ENCODE measurements at places on chromosomes 2 and 18.
A peak's percentile ranks its signal among the peaks of the same experiment; 100 is the strongest.

DNA sequence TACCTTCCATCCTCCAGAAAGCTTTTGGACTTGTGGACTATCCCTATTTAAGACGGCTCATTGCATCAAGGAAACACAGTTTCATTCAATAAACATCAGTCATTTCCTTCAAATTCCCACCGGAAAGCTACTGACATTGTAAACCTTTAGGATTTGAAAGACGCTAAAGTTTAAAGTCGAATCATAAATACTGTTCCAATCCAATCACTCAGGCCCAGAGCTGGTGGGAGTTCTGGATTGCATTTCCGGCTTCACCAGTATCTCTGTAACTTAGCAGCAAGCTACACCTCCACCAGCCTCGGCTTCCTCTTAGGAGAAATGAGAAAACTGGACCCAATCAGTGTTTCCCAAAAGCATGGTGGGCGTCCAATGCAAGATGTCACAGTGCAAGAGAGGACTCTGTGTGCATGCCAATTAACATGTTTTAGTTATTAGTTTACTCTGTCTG, 1.6 kb downstream of the WDFY1 start:
- DNase-seq: no peak

DNA sequence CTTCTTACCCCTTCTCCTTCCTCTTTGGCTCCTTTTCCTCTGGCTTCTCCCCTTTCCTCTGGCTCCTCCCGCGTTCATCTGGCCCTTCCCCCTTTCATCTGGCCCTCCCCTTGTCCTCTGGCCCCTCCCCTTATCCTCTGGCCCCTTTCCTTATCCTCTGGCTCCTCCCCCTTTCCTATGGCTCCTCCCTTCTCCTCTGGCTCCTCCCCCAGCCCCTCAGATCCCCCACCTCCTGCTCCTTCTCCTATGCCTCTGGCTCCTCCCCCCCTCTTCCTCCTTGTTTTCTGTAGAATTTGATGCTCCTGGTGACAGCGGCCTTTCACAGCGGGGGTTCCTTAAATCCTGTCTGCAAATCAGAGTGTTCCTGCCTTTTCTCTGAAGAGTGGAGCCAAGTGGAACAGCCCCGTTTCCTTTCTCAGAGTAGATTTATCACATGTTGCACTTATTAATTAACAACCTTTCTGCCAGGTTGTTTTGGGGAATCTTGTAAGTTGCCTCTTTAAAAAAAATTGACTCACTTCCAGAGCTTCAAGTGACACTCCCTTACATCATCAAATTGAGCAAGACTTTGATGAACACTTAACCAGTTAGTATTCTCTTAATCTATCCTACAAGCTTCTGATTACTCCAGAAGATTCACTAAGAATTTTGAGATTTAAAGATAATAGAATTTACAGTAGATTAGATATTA, 27.9 kb downstream of the FABP1 start:
- no peak for DNase-seq

DNA sequence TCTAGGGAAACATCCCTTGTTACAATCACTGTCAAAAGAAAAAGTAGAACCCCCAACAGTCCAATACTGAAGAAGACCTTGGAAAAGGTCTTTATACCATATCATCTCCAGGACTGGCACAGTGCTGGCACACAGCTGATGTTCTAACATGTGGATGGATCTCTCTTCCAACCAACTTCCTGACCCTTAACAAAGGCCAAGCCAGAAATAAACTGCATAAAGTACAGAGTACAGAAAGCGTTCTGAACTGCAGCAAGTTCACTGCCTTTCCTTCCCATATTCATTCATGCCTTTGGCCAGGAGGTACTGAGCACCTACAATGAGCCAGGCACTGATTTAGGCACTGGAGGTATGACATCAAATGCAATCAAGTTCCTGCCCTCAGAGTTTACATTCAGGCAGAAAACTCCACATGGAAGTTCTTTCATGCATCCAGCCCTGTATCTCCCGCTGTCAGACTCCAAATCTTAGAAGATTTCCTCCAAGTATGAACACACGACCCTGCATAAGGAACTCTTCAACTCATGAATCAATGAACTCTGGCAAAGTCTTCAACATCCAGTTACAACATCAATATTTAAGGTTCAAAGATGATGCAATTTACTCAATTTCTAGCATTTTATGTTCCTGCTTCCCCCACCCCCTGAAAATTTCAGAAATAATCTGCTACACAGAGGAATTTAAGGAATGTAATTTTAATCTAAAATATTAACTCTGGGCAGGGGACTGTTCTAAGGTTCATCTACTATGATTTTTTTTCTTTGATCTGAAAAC, 33.8 kb downstream of the ACVR1 start:
- no peak for DNase-seq

- no peak for DNase-seq
These were observed 64.0 kb downstream of the PMS1 start for GRCh38 chr2:189848276-189848675.

GRCh38 chr2:112121682-112122254, 16.4 kb upstream of the FBLN7 start:
- peak; percentile 26 for DNase-seq

DNA sequence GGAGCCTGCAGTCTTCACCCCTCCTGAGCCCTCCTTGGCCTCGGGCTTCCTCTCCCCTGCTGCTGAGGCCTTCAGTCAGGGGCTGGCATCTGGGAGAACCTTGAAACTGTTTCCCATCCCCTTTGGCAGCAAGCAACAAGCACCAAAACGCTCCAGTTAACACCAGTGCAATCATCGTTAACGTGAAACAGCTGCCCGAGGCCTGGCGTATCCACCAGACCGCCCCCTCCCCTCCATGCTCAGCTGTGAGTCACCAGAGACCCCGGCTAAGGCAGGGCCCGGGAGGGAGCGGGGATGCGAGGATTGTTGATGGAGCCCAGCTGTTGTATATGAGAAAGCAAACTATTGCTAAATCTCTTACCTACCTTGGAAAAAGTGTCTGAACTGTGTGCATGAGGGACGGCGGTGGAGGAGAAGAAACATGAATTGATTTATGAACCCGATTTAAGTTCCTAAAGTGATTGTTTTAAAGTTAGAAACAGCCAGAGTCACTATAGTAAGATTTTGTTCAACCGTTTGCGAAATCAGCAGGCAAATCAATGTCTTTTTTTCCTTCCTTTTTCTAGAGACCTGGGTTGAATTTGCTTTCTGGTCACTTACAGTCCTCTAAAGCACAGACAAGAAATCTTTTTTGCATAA, 5.2 kb downstream of the ZFP36L2 start:
- DNase-seq: no peak

GRCh38 chr18:1916869-1917523, 654.3 kb downstream of the METTL4 start:
- no peak for DNase-seq

DNA sequence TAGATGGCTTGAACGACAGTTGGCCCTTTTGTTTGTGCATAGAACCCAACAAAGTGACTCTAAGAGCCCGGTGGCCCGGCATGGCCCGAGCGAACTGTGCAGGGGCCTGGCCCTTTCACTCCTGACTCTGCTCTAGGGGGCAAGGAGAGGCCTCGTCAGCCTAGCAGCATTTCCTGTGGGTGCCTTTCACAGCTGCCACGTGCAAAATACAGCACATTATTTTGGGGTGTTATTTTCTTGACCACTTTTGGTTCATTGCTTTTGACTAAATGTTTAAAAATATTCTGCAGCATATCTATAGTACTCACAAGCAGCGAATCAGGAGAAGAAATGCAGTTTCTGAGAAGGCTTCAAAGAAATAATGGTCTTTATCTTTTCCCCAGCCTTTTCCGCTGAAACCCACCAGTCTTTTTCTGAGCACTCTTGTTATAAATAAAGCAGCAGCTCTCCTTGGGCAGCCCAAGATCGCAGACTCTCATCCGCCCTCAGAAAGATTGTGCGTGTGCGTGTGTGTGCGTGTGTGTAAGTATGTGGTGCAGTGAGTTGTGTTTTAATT, 31.3 kb downstream of the DGKD start:
- DNase-seq: no peak

- no peak for DNase-seq
These were observed 1920.7 kb upstream of the CELF4 start for GRCh38 chr18:39486268-39486667.

GRCh38 chr18:50629148-50629631, 69.3 kb downstream of the MAPK4 start:
- peak; percentile 95 for DNase-seq

- no peak for DNase-seq
These were observed 128.3 kb upstream of the ETAA1 start for GRCh38 chr2:67268797-67269196.

- DNase-seq: no peak
These were observed 93.0 kb downstream of the ZBTB7C start for GRCh38 chr18:48316177-48316576.

- DNase-seq: no peak
These were observed 567.2 kb downstream of the SATB2 start for GRCh38 chr2:198890490-198890889.

- no peak for DNase-seq
These were observed 1.4 kb upstream of the YES1 start for GRCh38 chr18:813172-814071.

DNA sequence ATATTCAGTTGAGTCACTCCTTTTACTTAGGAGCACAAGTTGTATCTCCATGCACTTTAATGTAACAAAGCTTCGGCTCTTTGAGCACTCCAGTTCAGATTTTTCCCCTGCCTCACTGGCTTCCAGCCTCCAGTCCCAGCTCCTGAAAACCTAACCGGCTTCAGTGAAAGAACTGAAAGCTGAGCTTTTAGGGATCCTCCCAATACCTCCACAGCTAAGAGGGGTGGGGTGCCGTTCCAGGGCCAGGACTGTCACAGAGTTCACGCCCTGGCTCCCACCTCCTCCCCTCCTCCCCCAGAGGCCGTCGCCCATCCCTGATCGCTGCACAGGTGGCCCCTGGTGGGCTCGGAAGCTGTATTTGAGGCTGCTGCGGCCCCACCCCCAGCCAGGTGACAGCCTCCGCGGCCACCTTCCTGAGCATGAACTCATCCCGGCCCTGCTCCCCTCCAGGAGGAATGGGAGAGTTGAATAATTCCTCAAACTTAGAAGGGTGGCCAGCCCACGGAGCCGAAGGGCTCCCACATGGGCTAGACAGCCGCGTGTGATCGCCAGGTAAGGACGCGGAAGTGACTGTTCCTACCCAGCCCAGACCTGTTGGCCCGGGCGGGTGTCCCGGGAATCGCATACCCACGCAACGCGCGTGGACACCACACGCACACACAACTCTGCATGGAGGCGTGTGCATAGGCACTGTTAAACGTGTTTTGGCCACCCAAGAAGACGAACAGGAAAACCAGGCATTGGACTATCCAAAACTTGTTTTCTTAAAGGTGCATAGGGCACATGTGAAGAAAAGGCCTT, 1.8 kb downstream of the MYO5B start:
- DNase-seq: no peak

GRCh38 chr2:230924470-230925341, at the start of gene GPR55:
Gene GPR55, minus strand, starts transcription at chr2:230925242. Its CDS starts 14,280 bp downstream, at chr2:230910962.
- DNase-seq: no peak

- DNase-seq: no peak
These were observed 79.5 kb upstream of the ODC1 start for GRCh38 chr2:10527585-10527984.

DNA sequence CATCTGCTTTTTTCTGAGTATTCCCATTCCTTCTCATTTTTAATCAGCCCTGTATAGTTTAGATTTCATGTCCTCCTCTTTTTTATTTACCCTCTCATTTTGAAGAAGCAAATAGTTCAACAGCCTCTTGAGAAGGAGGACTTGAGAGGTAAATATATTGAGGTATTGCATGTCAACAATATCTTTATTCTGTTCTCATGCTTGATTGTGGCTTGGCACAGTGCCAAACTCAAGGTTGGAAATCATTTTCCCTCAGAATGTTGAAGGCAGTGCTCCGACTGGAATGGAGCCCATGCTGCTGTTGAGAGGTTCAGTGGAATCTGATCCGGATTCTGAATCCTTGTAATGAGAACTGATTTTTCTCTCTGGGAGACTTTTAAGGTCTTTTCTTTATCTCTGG, 31.0 kb upstream of the GALNT3 start:
- DNase-seq: peak; percentile 37

- no peak for DNase-seq
These were observed 51.4 kb upstream of the SPAG16 start for GRCh38 chr2:213232649-213233437.

GRCh38 chr18:22052405-22053105, 116.8 kb upstream of the GATA6 start:
- no peak for DNase-seq

- no peak for DNase-seq
These were observed 30.0 kb downstream of the NGEF start for GRCh38 chr2:232982926-232983668.

DNA sequence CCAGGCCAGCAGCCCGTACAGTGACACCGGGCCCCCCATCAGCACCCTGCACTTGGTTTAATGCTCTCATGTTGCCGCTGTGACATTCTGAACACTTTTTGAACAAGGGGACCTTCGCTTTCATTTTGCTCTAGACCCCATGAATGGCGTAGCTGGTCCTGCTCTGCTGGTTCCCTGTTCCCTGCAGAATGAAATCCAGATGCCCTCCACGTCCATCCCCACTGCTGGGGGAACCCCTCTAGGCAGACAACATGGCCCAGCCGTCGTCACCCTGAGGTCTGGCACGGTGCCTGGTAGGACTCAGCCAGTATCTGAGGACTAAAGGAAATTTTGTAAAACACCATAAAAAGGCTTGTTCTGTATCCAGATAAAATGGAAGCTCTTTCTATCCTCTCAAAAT, 128.6 kb downstream of the KCTD1 start:
- DNase-seq: no peak

GRCh38 chr2:15745350-15745749, 153.7 kb downstream of the DDX1 start:
- no peak for DNase-seq

DNA sequence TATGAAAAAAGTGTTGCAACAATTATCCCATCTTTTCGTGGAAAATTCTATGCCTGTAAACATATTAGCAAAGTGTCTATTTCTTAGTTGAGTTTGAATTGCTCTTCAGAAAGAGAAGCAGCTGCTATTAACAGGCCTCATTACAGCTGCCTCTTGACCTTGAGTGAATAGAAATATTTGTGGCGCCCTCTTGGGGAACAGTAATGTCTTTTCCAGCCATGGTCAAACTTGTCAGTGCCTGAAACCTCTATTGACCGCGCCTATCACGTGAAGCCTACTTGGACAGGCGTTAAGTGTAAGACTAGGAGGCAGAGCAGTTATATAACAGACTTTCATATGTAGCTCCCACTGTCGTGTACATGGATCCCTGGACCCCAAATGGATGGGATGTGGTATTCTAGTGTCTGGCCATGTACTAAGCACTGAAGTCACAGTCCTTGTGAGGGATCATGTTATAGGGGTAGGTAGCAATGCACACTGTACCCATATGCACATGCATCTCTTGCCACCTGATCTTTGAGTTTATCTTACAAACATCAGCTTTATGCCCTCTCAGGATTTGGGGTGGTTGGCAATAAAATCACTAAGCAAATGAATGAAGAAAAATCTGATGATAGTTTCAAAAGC, 245.0 kb downstream of the PTGR3 start:
- peak; percentile 32 for DNase-seq

DNA sequence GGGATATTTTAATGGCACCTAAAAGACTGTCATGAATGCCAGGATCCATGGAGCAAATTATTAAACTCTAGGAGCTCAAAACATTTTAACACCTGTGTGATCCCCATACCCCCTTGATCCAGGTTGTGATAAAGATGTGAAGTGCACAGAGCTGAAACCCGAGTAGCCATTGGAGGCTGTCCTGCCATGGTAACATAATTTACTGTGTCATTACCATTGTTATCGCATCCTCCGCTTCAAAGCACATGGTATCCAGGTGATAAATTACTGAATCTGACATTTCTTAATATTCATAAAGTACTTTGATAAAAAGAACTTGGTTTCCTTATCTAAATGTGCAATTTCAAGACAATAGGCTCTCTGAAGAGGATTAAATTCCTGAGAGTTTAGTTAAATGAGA, 109.3 kb downstream of the CHST9 start:
- DNase-seq: peak; percentile 2

GRCh38 chr2:159790323-159790722, 7.7 kb downstream of the CD302 start:
- no peak for DNase-seq
